NK-92 treated with Interleukin-12 subunit alpha and Interleukin-12 subunit beta, amount 100 ng/mL, for 24 hours (cell line): ENCODE measurements at places on chromosomes 6 and 20.

GRCh38 chr6:90877616-90878015 is 290.7 kb upstream of the MAP3K7 start:
- no peak for DNase-seq

DNA sequence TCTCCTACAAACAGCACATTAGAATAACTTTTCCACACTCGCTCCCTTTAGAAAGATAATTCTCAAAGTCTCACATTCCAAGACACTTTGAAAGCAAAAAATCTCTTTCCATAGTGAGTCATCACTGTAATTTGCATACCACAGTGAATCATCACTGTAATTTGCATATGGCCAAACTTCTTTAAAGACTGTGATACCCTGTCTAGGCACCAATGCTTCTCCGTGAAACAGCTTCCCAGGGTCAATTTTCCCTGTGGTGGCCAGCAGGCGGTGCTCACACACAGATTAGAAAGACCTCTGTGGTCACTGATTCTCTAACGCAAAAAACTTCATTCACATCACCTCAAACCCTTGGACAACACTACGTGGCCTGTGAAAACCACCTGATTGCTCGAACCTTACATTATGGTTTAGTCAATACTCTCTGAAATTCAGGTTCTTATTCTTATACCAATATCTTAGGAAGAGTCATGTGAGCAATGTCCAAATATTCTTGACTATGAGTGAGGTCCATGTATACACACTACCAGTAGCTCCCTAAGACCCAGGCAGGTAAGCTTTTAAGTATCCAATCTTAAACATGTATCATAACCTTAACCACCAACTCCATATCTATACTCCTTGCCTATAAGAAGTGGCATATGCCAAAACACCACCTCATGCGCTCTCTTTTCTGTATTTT is 78.5 kb upstream of the PHACTR1 start:
- DNase-seq = peak; percentile 13

DNA sequence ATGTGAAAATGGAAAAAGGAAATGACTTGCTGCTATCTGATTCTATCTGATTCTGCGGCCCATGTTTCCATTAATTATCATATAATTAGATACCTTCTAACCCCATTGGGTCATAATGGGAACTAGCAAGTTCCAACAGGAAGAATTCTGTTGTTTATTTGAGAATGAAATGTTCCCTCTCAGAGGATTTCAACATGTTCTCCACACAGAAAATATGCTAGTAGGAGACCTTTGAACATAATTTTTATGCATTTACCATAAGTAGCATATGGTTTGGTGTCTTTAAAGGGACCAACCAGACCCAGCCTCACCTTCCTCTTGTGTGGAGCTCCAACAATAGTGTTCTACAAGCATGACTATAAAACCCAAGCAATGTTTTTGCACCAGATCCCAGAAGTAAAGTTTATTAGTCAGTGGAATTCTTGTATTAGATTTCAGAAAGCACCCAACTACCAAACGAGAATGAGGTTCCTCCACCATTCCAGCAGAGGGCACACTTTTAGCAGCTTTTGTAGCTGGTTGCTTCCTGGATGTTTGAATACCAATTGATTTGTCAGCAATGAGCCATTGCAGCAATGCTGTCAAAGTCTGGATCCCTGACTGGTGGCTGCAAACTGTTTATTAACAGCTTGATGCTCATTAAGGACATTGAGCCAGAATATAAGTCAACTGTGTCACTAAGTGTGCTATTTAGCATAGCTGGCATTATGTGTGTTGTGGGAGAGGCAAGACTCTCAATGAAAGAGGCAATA is 143.6 kb upstream of the GJE1 start:
- DNase-seq = peak; percentile 2

DNA sequence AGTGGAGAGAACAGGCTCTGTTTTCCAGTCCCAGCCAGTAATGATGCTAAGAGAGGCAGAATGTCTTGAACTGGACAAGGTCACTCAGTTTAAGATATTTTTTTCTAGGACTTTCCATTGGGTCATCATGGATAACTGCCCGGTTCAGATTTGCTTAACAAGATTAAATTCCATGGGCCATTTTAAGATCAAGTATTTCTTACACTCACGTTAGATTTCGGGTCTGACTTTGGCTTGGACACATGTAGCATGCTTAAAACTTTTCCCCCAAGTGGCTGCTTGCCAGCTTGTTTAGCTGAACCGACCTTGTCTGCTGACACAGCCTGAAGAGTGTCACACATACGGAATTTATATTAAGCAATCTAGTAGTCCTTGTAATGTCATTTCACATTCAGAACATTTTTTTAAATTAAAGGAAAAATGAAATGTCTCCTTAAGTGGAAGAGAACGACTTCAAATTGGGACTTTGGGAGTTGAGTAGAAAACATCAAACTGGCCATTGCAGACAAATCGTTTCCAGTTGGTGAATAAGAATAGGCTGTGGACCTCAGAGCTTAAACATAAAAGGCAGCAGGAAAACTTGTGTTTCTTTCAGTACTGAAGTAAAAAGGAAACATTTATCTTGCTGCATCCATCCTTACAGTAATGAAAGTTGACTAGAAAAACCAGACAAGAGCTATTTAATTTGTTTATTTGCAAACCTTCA is 29.0 kb downstream of the ARMC2 start:
- no peak for DNase-seq

- DNase-seq = peak; percentile 11
Observed at GRCh38 chr6:160013987-160014868, 45.3 kb downstream of the IGF2R start.

- DNase-seq = no peak
Observed at GRCh38 chr6:31317036-31317435, 39.9 kb downstream of the HLA-B start.

DNA sequence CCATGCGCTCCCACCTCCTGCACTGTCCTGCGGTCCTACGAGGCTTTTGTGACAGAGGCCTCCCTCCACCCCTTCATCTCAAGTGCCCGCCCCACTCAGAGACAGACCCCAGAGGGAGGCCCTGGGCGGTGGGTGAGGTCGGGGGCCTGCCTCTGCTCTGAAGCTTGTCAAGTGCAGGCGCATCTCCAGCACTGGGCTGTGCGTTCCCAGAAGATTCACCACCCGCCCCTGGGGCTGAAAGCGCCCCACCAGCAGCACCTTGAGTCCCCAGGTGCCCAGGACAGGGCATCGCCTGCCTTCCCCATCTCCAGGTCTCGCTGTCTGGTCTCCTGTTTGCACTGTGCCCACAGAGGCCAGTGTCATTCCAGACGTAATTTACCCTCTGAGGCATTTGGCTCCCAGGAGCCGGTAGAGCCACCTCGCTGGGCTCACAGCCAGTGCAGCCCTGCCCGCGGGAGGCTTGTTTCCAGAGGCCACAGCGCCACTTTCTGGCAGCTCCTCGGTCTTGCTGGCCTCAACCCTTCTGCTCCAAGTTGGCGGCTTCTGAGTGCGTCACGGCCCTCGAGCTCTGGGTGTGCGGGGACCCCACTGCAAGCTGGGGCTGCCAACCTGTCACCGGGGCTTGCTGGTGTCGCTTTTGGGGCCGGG is 191.1 kb downstream of the TAF4 start:
- no peak for DNase-seq

DNA sequence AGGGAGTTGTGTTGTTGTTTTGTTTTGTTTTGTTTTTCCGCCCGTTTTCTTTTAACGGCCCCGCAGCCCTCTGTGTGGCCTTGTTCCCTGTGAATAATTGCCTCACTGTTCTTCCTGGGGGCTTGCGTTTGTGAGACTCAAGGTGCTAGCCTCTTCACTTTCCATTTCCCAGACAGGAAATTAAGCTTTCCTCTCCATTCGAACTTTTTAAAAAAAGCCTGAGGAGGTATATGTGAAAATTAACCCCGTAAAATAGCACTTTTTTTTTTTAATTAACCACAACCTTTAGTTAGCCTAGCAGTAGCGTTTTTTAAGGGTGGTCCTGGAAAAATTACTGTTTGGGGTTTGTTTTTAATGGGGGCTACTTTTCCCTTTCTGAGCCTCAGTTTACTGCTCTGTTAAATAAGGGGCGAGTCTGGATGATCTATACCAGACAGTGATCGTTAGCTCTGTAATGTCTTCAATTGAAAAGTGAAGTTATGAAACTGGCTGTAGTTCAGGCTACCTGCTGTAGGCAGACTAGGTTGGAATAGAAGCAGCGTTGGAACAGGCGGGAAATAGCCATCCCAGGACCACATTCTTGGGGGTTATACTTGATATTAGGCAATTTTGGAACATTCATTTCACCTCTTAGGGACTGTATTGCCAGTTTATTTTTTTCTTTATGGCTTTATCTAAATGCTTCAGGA is 1.7 kb downstream of the STX16 start:
- DNase-seq = peak; percentile 40

DNA sequence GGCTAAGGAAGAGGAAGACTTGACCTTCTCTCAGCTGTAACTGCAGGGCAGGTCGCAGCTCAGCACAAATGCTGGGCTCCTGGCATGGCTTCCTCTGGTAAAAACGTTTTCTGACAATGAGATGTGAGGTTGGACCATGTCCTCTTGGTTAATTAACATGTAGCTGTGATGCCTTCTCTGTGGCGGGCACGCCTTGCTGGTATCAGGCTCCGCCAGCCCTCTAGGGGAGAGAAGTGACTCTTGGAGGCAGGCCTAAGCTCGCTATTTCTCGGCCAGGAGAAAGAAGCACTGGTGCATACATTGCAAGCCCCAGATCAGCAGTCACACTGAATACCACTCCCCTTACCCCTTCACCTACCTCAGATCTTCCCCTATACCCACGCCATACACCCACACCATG is 65.0 kb downstream of the QRSL1 start:
- no peak for DNase-seq

DNA sequence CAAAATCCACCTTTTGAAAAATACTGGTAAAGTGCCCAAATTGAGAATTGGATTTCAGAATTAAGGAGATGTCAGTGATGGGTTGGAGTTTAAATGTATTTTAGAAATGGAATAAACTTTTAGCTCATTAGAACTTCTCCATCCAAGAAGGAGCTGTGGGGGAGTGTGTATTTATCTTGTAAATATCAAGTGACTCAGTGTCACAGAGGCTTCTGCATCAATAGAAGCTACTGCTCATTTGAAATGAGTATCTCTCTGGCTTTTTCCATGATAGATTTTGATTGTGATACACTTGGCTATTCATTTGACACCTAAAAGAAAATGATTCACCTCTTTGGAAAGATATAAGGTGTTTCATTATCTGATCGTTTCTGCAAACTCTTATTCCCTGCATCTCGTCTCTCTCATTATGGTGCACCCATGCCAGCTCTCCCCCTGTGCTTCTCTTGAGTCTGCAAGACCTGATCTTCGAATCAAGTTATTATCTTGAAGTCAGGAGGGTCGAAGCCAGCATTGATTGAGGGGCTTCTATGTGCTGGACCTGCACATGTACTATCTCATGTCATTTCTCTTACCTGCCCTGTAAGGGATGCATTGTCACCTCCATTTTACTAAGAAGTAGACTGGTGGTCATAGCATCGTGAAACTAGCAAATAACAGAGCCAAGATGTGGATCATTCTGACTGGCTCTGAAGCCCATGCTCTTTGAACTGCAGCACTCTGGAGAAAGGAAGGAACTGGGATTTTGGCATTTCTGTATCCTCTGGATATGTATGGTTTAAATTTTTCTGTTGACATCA is 30.1 kb downstream of the VAPB start:
- no peak for DNase-seq

GRCh38 chr6:126300735-126301134 is 39.2 kb upstream of the CENPW start:
- DNase-seq = no peak

GRCh38 chr20:57476084-57476526 is 48.8 kb downstream of the CTCFL start:
- peak; percentile 80 for DNase-seq

GRCh38 chr6:143078468-143079324 is 18.0 kb downstream of the AIG1 start:
- DNase-seq = no peak

GRCh38 chr6:69265706-69266105 is 531.1 kb downstream of the LMBRD1 start:
- DNase-seq = no peak

- DNase-seq = no peak
Observed at GRCh38 chr20:24821391-24821790, 127.7 kb upstream of the CST7 start.

DNA sequence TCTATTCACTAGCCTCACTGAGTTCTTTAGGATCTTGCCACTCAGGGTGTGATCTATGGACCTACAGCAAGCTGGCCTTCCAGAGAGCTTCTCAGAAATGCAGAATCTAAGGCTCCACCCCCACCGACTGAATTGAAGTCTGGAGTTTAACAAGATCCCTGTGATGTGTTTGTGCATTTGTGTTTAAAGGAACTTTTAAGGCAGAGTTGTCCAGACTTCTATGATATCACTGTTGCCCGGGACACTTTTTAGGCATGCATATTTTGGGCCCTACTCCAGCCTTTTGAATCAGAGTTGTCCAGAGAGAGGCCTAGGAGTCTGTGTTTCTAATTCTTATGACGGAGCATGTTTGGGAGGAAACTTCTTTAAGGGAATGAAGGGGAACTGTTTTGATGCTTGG is 232.3 kb downstream of the QKI start:
- no peak for DNase-seq

DNA sequence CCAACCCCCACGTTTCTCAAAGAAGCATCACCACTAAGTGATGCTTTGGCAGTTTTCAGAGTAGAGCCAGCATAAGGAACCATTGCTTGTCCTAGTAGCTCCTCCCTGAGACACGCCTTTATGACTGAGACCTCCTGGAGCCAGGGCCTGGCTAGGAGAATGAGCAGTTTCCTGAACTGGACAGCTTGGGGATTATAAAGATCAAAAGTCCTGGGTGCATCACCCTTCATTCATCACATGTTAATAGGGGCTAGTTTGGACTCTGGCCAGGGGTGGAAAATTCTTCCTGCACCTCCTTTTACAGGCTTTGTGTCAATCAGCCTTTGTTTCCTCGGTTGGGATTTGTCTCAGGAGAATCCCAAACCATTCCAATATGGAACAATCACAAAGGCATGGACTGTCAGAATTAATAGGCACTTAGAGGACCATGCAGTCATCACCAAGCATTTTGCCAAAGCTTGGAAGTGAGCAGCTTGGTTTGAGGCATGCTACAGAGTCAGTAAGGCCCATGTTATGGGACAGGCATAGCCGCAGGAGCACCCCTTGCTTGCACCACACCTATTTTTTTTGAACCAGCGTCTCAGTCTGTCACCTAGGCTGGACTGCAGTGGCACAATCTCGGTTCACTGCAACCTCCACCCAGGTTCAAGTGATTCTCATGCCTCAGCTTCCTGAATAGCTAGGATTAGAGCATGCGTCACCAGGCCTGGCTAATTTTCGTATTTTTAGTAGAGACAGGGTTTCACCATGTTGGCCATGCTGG is 64.9 kb upstream of the TGM3 start:
- DNase-seq = no peak

- DNase-seq = no peak
Observed at GRCh38 chr20:56628873-56629463, at the start of gene TFAP2C. Gene TFAP2C, plus strand, starts transcription at chr20:56629306. Its CDS starts 239 bp downstream, at chr20:56629545.
